ENCODE measurements at places on chromosomes 16 and 17.

DNA sequence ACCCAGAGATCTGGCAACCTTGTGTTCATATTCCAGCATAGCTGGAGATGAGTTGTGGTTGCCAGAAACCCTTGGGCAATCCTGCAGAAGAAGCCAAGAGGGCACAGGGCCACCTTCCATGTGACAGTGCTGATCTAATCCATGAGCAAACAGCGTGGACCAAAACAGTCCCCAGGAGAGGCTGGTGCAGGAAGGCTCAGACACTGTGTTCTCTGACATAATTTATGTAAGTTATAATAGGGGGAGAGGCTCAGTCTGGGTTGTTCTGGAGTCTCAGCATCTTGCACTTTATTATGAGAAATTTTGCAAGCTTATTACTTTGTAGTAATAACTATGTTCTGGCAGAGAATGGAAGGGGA, 273.9 kb downstream of the HAPSTR1 start:
- no peak for DNase-seq

- no peak for DNase-seq
These were observed 25.0 kb downstream of the TAC4 start for GRCh38 chr17:49822829-49823228.

GRCh38 chr17:51166987-51167931, 1.0 kb downstream of the NME2 start:
- DNase-seq = no peak

- DNase-seq = no peak
These were observed 122.5 kb upstream of the CACNG5 start for GRCh38 chr17:66712453-66712852.
